ENCODE measurements at places on chromosomes 7 and 10.

GRCh38 chr10:80356563-80356988 is at the start of the genes DYDC1 and DYDC2:
Gene DYDC1 (minus strand): TSS chr10:80356755. CDS start chr10:80352601, 4,154 bp downstream.
Gene DYDC2 (plus strand): TSS chr10:80356781. CDS start chr10:80362444, 5,663 bp downstream.
- peak within 1 kb of the TSS; percentile 44 for H3K4me3 ChIP-seq
- DNase-seq = no peak
- no peak within 1 kb of the TSS for H3K27ac ChIP-seq
- no peaks in the 10 kb centered on the region for H3K27me3 ChIP-seq

DNA sequence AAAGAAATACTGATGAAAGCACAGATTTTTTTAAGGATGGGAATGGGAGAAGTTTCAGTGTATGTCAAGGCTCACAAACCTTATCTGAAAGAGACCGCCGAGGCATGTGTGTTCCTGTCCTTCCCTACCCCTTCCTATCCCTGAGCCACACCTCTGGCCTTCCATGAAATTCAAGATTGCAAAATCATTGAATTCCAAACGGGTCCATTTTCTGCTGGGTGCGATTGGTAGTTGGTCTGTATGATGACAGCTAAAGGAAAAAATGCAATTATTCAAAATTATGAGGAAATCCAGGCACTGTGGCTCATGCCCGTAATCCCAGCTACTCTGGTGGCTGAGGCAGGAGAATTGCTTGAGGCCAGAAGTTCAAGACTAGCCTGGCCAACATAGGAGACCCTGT is 170.1 kb downstream of the ARHGAP12 start:
- peak; percentile 74 for DNase-seq
- no peaks in the 10 kb centered on the region for H3K27me3 ChIP-seq
- H3K27ac ChIP-seq = peak overlapping the region; percentile 99
- no peaks in the 10 kb centered on the region for H3K36me3 ChIP-seq
- no peaks in the 10 kb centered on the region for H3K4me1 ChIP-seq
- H3K4me3 ChIP-seq = no peak overlapping the region

DNA sequence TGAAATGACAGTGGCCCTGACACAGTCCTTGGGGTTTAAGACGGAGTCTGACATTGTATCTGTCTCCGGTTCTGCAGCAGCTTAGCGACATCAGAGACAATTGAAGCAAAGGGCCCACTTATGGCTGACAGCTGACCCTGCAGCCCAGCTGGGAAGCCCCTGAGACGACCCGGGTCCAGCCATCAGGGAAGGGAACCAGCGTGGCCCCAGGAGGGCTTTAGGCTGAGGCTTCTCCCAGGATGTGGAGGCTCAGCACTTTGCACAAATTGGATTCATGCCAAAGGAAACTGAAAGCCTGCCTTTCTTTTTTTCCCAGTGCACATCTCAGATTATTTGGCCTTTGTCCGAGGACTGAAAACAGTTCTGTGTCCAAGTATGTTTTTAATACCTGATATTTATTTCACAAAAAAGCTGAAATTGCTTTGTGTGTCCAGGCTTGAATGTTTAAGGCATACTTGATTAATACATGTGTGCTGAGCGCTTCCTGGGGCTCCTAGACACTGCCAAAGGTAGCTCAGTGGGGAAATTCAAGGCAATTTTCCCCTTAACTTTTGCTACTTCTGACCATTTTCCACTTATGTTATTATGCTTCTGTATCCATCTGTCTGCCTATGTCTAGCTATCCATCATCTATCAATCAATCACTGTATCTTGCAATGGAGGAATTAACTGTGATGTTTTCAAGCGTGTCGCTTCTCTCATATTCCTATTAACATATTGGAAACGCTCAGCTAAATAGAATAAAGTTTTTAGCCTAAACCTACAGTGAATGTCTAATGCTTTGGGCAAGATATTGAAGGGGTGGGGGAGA is 34.8 kb downstream of the KLF6 start:
- peaks cover 47% of the 10 kb centered on the region for H3K4me1 ChIP-seq
- DNase-seq = no peak
- H3K4me3 ChIP-seq = peak overlapping the region; percentile 12
- no peaks in the 10 kb centered on the region for H3K36me3 ChIP-seq
- H3K27ac ChIP-seq = peak overlapping the region; percentile 90
- H3K27me3 ChIP-seq = no peaks in the 10 kb centered on the region

- no peak overlapping the region for H3K27ac ChIP-seq
- H3K27me3 ChIP-seq = no peaks in the 10 kb centered on the region
- H3K4me1 ChIP-seq = no peaks in the 10 kb centered on the region
- no peaks in the 10 kb centered on the region for H3K36me3 ChIP-seq
- H3K4me3 ChIP-seq = no peak overlapping the region
Measured at GRCh38 chr10:77524281-77524711, 113.3 kb downstream of the KCNMA1 start.

DNA sequence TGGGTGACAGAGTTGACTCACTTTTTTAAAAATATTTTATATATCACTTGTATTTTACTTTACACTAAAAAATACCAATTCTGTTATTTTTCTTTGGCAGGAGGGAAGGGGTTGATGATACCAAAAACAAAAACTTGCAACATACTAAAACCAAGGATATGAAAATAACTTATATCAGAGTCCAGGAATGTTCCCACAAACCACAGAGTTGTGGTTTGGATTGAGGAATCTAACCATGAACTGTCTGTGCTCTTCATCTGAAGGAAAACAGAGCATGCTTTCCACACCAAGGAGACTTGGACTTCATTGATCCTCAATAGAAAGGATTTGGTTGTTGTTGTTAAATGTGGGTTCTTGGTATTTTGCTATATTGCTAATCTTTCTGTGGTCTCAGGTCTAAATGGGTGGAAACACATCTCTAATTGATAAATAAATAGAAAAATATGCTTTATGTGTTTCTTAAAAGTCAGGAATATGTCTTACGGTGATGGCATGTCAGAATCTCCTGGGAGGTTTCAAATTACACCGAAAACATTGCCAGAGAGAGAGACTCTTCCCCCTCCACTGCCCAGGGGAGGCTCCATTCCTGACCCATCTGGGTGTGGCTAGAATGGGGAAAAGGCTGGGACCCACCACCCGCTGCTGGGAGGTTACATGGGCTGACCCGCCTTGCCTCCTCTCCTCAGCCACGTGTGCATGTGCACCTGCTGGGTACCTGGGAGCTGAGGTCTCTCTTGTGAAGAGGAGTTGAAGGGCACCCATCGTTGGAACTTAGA is 46.9 kb upstream of the STK17A start:
- H3K36me3 ChIP-seq = no peaks in the 10 kb centered on the region
- no peak overlapping the region for H3K4me3 ChIP-seq
- H3K27me3 ChIP-seq = no peaks in the 10 kb centered on the region
- no peaks in the 10 kb centered on the region for H3K4me1 ChIP-seq
- no peak for DNase-seq
- peak overlapping the region; percentile 5 for H3K27ac ChIP-seq

- H3K27me3 ChIP-seq = no peaks in the 10 kb centered on the region
- no peak for DNase-seq
- H3K4me1 ChIP-seq = peaks cover 52% of the 10 kb centered on the region
- peak overlapping the region; percentile 91 for H3K27ac ChIP-seq
Measured at GRCh38 chr10:127908106-127908958, 1.4 kb downstream of the PTPRE start.

DNA sequence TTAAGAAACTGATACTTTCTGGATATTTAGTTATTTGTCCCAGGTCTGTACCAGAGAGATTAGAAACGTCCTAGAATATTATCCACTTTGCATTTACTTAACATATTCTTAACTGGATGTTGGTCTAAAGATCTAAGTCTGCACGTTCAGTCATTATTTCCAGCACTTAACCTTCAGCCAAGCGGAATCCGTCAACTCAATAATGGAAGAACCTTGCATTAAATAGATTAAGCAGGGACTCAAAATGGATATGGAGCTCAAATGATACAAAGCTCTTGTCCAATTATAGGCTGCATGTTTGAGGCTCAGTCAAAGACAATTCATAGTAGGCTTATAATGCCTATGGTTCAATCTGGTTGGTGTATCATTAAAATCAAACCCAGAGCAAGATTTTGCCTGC is 162.9 kb downstream of the SEMA3D start:
- H3K4me1 ChIP-seq = no peaks in the 10 kb centered on the region
- no peak overlapping the region for H3K27ac ChIP-seq
- no peaks in the 10 kb centered on the region for H3K36me3 ChIP-seq
- no peak overlapping the region for H3K4me3 ChIP-seq

DNA sequence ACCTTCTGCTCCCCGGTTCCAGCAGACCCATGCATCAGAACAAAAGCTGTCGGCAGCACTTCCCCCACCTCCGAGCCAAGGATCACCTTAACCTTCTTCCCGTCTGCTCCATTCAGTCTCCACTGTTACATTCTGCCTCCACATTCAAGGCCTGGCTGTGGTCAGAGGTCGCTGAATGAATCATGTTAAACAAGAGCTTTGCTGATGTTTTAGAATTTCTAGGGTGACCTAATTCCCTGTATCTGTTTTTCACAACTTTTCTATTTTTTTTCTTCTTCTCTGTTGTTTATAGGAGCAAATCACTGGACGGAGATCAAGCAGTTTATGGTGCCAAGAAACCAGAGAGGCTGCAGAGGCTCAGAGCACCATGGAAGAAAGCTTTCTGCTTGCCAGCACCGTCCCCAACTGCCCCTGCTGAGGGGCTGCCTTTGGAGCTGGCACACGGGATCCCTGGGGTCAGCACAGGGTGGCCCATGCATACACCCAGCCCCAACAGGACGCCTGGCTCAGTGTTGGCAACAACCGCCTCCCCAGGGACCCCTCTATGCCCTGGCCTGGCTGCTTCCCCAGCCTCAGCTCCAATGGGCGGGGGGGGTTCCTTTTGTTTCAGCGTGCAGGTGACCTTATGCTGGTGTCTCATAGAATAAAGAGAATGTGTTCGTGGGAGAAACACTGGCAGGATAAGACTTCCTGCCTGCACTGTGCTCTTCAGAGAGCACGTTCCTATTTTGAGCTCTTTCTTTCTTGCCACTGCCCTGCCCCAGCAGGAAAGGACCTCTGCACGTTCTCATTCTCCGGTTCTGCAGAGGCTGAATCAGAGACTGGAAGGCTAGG is 182.7 kb upstream of the LYZL2 start:
- H3K4me3 ChIP-seq = no peak overlapping the region
- peak; percentile 75 for DNase-seq

- no peak overlapping the region for H3K27ac ChIP-seq
- no peaks in the 10 kb centered on the region for H3K4me1 ChIP-seq
- no peaks in the 10 kb centered on the region for H3K27me3 ChIP-seq
- DNase-seq = no peak
Measured at GRCh38 chr10:97522937-97523336, 24.2 kb downstream of the UBTD1 start.

DNA sequence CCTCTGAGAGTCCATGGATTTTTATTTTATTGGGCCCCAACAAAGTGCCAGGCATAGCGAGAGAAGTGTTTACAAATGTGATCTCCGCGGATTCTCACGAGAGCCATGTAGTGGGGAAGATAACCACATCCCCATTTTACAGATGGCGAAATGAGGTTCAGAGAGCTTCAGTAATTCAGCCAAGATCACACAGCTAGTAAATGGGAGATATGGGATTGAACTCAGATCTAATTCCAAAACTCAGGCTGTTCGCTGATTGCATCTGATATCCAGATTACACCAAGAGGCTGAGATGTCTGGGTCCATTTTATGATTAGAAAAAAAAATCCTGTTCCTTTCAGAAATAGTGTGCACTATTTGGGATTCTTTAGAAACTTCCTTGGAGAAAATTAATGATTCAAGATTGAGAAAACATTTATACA is 1.3 kb downstream of the FAS start:
- peak overlapping the region; percentile 94 for H3K27ac ChIP-seq
- H3K4me1 ChIP-seq = no peaks in the 10 kb centered on the region
- no peak for DNase-seq
- H3K36me3 ChIP-seq = no peaks in the 10 kb centered on the region

DNA sequence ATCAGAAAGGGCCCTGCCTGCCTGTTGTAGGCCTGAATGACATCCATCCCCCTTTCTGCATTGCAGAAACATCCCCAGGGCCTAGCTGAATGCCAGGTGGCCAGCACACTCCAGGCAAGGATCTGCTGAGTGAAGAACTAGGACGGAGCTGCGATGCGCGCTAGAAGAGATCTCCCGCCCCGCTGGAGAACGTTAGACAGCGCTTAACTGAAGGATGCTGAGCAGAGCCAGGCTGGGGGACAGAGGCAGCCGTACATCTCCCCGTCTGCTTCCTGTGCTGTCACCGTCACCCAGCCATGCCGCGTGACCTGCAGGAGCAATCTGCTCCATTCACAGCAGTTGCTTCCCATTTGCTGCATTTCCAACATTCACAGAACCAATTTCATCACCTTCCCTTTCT is 73.3 kb downstream of the FAM53B start:
- H3K4me1 ChIP-seq = peaks cover 97% of the 10 kb centered on the region
- no peak for DNase-seq
- H3K27me3 ChIP-seq = no peaks in the 10 kb centered on the region
- no peaks in the 10 kb centered on the region for H3K36me3 ChIP-seq
- H3K27ac ChIP-seq = peak overlapping the region; percentile 40
- H3K4me3 ChIP-seq = no peak overlapping the region

DNA sequence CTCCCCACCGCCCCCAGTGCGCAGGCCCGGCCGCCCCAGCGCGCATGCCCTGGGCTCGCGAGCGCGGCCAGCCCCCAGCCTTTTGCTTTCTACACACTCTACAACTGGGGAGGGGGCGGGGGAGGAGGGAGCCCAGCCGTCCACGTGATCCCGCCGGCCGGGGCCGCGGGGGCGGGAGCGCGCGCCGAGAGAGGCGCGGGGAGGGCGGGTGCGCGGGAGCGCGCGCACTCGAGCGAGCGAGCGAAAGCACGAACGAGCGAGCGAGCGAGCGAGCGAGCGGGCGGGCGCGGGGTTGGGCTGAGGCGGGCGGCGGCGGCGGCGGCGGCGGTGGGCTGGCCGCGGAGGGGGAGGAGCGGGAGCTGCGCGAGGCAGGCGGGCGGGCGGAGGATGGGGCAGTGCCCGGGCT is at the start of gene AUTS2:
Gene AUTS2 (plus strand): TSS at position 395 of the 406 bp plus-strand sequence. CDS start 1,179 bp downstream, outside the sequence.
- H3K27ac ChIP-seq = peak within 1 kb of the TSS; percentile 91
- H3K36me3 ChIP-seq = no peaks in the 10 kb centered on the region
- no peaks in the 10 kb centered on the region for H3K4me1 ChIP-seq
- no peaks in the 10 kb centered on the region for H3K27me3 ChIP-seq
- peak; percentile 89 for DNase-seq

DNA sequence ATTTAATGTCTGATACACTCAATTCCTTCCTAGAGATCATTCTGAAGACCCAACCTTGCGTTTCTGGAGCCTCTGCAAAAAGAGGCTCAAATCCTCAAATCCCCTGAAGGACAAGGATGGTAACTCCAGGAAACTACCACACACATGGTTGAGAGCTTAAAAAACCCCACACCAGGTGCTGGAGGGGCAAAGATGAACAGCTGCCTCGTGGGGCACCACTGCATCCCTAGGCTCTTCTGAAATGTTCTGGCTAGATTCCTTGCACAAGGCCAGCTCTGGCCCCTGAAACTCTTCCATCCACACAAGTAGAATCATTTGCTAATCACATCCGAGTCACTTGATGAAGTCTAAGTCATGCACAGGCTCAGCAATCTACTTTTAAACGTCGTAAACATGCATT is 286.6 kb downstream of the ELMO1 start:
- H3K4me1 ChIP-seq = no peaks in the 10 kb centered on the region
- no peak overlapping the region for H3K4me3 ChIP-seq
- H3K27me3 ChIP-seq = no peaks in the 10 kb centered on the region
- H3K36me3 ChIP-seq = no peaks in the 10 kb centered on the region

Data from right atrium auricular region (tissue), 2 donors.